ENCODE measurements at places on chromosomes 7 and 10. TPM values are rescaled to one million over a fixed set of nuclear protein-coding genes. Genes with fewer than 3 reads are reported as not detected.

FAM13C gene
- 20.4 TPM for total RNA-seq

DNA sequence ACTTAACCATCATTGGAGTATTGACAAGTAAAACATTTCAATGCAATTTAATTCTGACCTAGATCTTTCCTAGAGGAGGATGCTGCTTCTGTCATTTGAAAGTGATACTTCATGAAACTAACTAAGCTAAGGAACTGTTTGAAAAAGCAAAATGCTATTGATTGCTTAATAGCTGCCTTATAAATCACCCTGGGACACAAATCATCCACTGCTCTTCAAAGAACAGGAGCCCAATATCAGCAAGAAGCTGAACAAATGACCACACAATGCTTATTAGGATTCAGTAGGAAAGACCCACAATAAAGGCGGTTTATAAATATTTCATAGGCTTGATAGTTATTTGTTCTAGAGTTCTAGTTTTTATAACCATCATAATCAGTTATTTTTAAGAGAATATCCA is 216.3 kb downstream of the TEX36 start:
- DNase-seq, result no peak
- no peaks in the 10 kb centered on the region for H3K27me3 ChIP-seq
- H3K4me3 ChIP-seq, result no peak overlapping the region
- H3K27ac ChIP-seq, result no peak overlapping the region
- H3K4me1 ChIP-seq, result no peaks in the 10 kb centered on the region

GRCh38 chr10:98380493-98381339 is 34.3 kb downstream of the PYROXD2 start:
- H3K27ac ChIP-seq, result no peak overlapping the region
- H3K4me1 ChIP-seq, result no peaks in the 10 kb centered on the region
- DNase-seq, result no peak
- no peaks in the 10 kb centered on the region for H3K27me3 ChIP-seq
- H3K36me3 ChIP-seq, result no peaks in the 10 kb centered on the region
- H3K4me3 ChIP-seq, result no peak overlapping the region

DNA sequence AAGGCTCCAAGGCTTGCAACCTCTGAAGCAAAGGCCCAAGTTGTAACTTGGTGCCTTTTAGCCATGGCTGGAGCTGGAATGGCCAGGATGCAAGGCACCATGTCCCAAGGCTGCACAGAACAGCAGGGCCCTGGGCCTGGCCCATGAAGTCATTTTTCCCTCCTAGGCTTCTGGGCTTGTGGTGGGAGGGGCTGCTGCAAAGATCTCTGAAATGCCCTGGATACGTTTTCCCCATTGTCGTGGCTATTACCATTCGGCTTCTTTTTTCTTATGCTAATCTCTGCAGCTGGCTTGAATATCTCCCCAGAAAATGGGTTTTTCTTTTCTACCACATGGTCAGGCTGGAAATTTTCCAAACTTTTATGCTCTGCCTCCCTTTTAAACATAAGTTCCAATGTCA is 234.2 kb downstream of the CDK14 start:
- DNase-seq, result no peak
- H3K27me3 ChIP-seq, result no peaks in the 10 kb centered on the region
- H3K27ac ChIP-seq, result no peak overlapping the region
- H3K4me3 ChIP-seq, result no peak overlapping the region
- no peaks in the 10 kb centered on the region for H3K36me3 ChIP-seq

GRCh38 chr7:99514050-99514449 is 9.6 kb downstream of the ZKSCAN5 start:
- H3K4me3 ChIP-seq, result no peak overlapping the region
- no peak for DNase-seq
- H3K27ac ChIP-seq, result no peak overlapping the region
- no peaks in the 10 kb centered on the region for H3K27me3 ChIP-seq
- H3K36me3 ChIP-seq, result peaks cover 27% of the 10 kb centered on the region

GRCh38 chr10:100858261-100858660 is 54.5 kb upstream of the SLF2 start:
- peaks cover 6% of the 10 kb centered on the region for H3K27me3 ChIP-seq
- no peak overlapping the region for H3K27ac ChIP-seq
- no peaks in the 10 kb centered on the region for H3K4me1 ChIP-seq
- DNase-seq, result no peak
- H3K4me3 ChIP-seq, result no peak overlapping the region
- no peaks in the 10 kb centered on the region for H3K36me3 ChIP-seq

DNA sequence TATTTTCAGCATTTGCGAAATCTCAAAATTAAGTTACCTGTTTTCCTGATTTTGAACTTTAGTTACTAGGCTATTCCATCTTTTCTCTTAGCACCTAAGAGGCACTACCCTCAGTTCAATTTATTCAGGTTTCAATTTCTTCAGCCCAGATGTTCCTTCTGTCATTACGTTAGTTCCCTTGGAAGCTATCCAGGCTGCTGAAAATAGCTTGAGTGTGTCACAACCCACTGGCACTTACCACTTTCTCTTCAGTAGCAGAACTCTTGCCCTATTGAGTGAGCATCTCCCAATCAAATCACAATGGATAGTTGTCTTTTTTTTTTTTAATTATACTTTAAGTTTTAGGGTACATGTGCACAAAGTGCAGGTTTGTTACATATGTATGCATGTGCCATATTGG is 332.7 kb upstream of the LRGUK start:
- no peak overlapping the region for H3K4me3 ChIP-seq
- H3K27ac ChIP-seq, result no peak overlapping the region
- H3K36me3 ChIP-seq, result no peaks in the 10 kb centered on the region
- no peaks in the 10 kb centered on the region for H3K27me3 ChIP-seq
- H3K4me1 ChIP-seq, result no peaks in the 10 kb centered on the region

All from thoracic aorta (tissue), 2 donors.